ENCODE measurements at places on chromosomes 11 and 22.

DNA sequence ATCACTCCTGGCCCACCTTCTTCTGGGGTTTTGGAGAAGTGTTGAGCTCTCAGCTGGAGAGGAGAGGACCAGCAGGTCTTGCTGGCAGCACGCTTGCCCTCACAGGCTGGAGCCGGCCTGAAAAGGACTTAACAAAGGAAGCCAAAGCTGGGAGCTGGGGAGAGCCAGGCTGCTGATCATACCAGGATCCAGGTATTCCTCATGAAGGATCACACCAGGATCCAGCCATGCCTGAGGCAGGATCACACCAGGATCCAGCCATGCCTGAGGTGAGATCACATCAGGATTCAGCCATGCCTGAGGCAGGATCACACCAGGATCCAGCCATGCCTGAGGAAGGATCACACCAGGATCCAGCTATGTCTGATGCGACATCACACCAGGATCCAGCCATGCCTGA, 17.0 kb downstream of the MRGPRD start:
- DNase-seq, result no peak

DNA sequence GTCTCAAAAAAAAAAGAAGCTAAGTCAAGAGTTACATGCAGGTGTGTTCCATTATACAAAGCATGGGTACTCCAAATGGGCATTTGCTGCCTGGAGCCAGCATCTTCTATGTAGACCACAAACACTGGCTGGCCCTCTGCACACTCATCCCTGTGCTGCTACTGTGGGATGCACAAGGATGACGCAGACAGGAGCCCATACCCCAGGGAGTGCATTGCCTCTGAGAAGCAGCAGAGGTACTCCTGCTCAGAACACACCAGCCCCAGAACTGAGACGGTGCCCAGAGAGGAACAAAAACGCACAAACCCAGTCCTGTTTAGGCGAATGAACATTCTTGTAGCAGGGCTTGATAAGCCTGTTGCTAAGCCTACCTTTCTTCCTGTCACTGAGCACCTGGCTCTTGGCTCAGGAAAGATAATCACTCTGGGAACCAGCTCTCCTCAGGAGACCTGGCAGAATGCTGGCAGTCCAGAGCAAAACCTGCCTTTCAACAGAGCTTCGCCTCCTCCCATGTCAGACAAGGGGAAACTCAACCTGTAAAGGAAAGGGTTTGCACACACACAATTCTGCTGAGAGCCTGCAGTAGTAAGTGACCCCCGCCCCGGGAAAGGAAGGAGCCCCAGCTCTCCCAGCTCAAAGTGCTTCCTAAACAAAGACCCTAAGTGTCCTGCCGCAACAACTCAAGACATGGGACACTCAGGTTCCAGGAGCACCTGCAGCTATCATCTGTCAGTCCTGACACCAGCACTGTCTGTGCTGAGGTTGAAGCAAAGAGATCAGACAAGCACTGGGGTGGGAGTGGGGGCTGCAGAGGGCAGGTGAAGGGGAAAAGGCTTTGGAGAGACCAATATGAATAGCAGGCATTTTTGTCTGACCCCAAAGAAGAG, 145.7 kb downstream of the TENM4 start:
- no peak for DNase-seq

DNA sequence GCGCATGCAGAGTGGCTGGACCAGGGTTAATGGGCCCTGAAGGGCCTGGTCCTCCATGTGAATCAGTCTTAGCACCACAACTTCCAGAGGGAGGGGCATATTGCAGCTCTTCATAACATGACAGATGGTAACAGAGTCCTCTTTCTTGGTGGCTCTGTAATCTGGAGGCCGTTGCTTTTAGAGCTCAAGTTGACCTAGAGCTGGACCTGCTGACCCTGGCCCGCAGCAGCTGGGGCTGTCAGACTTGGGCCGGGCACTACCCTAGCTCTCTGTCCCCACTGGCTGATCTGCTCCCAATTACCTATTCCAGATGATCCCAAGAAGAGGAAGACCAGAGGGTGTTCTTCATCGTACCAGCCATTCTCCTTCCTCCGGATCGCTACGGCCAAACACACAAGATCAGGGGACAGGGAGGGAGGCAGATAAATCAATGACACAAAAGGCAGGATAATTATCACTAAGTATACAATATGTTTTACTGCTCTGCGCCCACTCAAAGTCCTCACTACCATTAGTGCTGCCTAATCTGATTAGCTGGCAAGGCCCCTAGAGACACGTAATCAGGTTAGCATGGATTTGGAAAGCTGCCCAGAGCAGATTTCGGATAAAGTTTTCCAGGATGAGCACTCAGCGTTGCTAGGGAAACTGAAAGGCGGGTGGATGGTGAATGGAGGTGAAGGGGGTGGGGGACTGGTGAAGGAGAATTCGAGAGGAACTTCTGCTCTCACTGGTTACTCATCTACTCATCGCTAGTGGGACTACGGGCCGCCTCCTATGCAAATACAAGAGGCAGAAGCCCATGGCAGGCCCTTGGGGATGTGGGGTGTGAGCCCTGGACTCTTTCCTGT, 64.5 kb upstream of the PHOX2A start:
- DNase-seq, result no peak

DNA sequence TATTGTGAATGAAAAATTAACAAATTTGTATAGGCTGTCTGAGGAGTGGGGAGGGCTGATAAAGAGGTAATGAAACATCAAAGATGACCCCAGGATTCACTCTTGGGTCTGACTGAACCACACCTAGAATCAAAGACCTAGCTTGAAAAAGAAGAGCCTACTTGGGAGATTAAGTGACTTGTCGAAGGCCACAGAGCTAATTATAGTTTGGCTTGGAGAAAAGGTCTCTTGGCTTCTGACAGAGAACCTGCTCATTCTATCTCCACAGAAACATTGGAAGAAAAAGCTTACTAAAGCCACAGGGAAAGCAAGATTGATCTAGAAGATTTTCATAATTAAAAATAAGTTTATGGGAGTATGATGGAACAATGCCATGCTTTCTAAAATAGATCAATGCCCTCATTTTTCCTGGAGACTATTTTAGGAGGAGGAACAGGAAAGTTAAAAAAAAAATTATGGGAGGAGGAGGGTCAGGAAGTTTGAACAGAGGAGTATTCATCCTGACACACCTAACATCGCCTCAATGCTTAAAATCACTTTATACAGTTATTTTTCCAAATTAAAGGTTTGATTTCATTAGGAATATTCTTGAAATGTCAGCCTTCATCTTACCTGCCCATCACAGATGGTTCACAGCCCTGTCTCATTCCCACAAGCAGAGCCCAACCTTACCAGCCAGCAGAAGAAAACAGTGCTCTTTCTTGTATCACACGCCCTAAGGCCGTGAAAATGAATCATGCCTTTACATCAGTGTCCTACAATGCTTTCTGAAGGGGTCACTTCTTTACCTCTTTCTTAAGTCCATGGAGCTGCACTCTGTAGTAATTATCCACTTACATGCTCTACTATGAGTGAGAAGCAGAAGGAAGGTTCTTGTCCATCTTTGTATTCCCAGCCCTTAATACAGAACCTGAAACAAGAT, 231.1 kb upstream of the MPPED2 start:
- no peak for DNase-seq

- no peak for DNase-seq
These were observed 86.7 kb downstream of the C11orf58 start for GRCh38 chr11:16825101-16825500.

- DNase-seq, result no peak
These were observed 35.5 kb upstream of the CWF19L2 start for GRCh38 chr11:107493117-107493516.

- DNase-seq, result no peak
These were observed 2.5 kb downstream of the CELF1 start for GRCh38 chr11:47550288-47551047.

- DNase-seq, result no peak
These were observed 13.4 kb downstream of the MYO7A start for GRCh38 chr11:77141475-77141874.

DNA sequence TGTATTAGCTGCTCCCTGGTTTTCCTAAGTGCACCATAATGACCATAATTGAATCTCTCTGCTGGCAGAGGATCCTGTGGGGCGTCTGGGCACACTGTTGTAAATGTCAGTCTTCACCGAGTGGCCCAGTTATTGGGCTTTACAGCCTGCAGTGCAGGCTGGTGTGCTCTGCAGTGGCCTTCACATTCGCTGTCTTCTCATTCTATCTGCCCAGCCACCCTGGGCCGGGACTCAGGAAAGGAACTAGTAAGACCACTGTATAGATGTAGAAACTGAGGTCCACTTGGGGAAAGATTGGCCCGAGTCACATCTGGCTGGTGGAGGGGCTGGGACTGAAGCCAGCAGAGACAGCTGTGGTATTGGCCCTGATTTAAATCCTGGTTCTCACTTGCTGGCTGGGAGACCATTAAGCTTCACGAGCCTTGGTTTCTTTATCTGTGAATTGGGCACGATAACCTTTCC, 49.3 kb downstream of the TSPAN18 start:
- DNase-seq, result no peak

DNA sequence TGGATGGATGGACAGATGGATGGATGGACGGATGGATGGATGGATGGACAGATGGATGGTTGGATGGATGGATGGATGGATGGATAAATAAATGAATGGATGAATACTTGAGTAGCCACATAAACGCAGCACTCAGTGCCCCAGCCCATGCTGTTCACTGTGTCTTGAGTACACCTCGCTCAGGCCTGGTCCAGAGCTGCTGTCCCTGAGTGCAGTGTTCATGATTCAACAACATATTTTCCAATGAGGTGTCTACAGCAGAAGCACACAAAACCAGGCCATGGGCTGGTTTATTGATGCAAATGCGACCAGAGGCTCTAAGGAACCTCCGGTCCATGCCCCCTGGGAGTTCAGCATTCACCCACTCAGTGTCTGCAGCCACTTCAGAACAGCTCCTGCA, 584.3 kb downstream of the BRD1 start:
- DNase-seq, result no peak

DNA sequence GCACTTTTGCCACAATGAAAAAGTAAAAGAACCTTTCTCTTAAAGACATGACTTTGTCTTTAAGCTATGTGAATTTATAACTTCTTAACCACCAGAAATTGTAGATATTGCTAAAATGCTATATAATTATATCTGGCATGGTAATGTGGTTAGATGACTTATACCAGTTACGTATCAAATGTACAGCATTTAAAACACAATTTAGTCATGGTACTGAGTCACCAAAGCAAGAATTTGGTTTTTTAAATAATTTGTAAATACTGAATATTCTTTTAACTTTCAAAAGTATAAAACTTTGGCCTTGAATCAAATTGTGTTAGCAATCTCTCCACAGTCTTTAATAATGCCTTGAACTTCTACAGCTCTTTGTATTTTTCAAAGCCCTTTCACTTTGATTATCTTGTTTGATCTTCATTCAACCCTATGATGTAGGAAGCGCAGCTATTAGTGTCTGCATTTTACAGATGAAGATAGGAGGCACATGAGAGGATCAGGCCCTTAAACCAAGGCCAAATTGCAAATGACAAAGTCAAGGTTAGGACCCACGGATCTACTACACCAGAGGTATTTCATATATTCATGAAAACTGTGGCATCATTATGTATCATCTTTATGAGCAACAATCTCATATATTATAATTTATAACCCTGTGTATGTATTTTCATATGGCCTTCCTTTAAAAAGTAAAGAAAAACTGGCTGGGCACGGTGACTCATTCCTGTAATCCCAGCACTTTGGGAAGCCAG, 4.4 kb upstream of the SYTL2 start:
- DNase-seq, result no peak

DNA sequence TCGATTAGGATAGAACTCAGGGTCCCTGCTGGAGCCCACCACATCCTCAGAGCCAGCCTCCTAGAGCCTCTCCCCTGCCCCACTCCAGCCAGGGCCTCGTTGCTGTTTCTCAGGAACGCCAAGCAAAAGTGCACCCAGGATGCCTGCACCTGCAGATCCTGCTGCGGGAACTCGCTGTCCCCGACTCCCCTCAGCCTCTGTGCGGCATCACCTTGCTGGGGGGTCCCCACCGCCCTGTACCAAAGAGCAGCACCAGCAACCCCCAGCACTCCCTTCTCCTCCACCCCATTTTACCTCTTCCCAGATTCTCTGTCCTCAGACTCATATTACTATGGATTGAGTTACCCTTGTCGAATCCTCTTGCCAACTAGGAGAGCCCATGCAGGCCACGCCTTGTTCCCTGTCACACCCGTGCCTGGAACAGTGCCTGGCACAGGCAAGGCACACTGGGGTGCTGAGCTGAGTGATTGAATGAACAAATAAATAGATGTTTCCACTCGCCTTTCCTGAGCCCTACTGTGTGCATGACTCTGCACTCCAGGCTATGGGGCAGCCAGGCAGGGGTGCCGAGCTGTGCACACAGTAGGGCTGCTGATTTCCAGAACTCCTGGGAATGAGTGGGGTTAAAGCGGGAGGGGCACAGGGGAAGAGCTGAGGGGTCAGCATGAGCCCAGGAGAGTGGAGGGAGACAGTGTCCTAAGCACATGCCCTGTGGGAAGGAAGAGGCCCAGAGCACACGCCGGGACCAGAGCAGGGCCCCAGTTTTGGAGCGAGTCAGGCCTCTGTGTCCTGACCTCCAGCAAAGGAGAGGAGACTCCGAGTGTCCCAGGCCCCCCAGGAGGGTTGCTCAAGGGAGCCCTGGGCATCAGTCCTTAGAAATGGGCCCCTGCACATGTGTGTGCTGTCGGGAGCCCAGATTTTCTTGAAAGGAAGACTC, 44.3 kb downstream of the LINC01488 start:
- DNase-seq, result no peak

DNA sequence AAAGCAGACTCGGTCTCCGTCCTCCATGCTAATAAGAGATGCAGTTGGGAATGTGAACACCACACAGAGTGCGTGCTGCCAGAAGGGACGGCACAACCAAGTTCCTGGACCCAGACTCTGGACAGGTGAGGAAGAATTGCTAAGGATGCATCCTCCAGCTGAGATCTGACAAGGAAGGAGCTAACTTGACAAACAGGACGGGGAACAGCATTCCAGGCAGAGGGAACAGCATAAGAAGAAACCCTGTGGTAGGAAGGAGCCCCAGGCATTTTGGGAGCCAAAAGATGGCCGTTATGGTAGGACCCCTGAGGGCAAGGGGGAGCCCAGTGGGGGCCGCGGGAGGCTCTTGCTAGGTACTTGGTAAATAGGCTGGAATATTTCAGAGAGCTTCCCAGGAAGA, 6.0 kb downstream of the OSM start:
- no peak for DNase-seq

DNA sequence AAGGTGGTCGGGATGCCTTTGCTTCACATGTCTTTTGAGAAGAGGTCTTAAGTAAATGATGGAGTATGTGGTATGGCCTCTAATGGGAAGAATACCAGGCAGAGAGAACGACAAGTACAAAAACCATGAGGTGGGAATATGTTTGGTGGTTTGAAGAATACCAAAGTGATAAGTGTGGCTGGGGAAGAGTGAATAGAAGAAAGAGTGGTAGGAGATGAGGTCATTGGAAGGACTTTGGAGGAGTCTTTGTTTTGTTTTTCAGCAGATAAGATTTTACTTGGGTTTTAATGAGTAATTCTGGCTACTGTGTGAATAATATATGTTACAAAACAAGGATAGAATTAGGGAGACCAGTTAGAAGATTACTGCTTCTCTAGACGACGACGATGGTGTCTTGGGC, 515.4 kb downstream of the RAB38 start:
- no peak for DNase-seq

- DNase-seq, result peak; percentile 79
These were observed 65.1 kb downstream of the ETS1 start for GRCh38 chr11:128522055-128522942.

GRCh38 chr11:93733474-93733873, 7.8 kb downstream of the TAF1D start:
- no peak for DNase-seq
